Activated T-cell treated with anti-CD3 and anti-CD28 coated beads, Interleukin-2, amount 50 U/mL, for 1 hour (primary cell): ENCODE measurements at places on chromosomes 3 and 15.

GRCh38 chr3:78589778-78590177 is 1178.0 kb downstream of the ROBO1 start:
- DNase-seq: no peak

- no peak for DNase-seq
Measured at GRCh38 chr15:80317389-80318182, 65.6 kb upstream of the CTXND1 start.

DNA sequence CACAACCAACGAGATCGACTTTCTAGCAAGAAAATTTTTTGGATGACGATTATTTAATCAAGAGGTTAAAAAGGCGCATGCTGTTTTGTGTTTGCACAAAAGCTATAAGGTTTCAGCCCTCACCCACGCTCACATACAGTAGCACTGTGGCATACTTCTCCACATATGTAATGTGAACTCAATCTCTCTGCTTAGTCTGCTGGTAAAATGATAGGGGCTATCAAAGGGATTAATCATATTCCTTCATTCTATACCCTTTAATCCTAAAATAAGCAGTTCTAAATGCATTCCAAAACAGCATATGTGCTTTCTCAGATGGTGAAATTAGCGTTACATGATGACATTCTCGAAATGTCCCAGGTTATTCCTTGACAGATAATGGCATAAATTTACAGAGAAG is 196.9 kb upstream of the PRICKLE2 start:
- no peak for DNase-seq

- no peak for DNase-seq
Measured at GRCh38 chr3:136783708-136784191, 31.6 kb upstream of the STAG1 start.

GRCh38 chr15:38867556-38867955 is 302.9 kb upstream of the RASGRP1 start:
- no peak for DNase-seq

DNA sequence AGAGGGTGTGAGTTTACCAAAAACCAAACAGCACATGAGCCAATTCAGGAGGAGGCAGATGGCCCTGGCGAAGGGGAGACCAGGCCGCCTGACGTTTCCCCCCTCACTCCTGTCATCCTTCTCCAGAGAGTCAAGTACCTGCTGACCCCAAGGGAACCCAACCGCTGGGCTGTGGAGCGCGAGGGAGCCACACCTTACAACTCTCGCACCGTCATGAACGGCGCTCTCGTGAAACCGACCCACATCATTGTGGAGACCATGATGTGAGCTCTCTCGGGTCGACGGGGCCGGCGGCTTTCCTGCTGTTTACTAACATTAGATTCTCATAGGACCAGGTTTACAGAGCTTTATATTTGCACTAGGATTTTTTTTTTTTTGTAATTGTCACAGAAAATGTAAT is 55.4 kb downstream of the GRIP2 start:
- DNase-seq: no peak

- DNase-seq: no peak
Measured at GRCh38 chr3:62332835-62333244, 40.5 kb downstream of the FEZF2 start.

DNA sequence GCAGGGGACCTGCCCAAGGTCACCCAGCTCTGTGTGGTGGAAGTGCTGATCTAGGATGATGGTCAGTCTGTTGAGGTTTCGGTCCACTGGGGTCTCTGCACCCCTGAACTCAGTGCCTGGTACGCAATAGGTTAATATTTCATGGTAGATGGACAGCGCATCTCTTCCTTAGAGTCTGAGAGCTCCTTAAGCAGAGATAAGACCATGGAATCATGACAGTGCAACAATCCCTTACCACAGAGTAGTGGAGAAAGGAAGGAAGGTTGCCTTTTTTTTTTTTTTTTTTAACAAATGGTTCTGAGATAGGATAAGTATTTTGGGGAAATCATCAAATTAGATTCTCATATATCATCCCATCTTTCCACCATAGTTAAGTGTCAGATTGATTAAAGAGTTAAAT is 79.8 kb upstream of the SLC6A1 start:
- no peak for DNase-seq

- DNase-seq: peak; percentile 57
Measured at GRCh38 chr3:48400824-48401433, 28.9 kb downstream of the FBXW12 start.

DNA sequence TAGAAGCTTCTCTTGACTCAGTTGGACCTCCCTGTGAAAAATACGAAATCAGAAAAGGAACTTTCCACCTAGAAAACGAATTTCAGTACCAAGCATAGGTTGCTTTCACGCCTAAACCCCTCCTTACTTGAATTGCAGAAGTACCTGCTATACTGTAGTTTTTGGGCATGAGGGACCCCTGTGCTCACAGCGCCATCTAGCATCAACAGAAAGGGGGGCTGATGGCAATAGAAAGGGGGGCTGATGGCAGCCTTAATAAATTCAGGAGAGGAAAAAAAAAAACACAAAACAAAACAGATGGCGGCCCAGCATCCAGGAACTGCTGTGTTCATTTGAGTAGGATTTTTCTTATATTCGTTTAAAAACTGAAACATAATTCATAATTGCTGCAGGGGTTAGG is 96.7 kb downstream of the NPAP1 start:
- no peak for DNase-seq

DNA sequence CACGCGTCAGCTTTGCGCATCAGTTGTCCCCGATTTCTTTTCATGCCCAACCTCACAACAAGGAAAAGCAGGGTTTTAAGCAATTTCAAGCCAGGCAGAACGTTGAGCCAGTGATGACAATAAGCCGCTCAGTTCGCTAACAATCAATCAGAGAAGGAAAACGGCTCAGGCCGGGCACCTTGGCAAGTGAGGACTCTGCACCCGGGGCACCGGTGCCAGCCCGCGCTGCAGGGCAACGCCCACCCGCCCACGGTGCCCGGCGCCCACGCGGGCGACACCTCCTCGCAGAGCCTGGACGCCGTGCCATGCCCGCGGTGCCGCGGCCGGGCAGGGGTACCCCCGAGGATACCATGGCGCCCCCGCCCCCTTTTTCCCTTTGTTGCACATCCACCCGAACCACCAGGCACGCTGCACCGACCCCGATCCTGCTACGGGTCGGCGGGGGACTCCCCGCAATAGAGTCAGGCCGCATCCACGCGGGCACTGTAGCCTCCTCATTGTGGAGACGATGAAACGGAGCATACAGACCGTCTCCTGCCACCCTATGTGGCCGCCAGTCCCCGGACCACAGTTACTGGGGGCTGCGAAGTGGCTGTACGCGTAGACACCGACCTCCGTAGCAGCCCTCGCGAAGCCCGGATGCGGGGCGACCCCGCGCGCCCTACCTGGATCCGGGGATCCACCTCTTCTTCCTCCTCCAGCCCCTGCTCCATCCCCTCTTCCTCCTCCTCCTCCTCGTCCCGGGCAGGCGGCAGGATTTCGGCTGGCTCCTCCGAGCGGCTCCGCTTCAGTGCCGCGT is 581 bp downstream of the SH3BP5 start:
- peak; percentile 59 for DNase-seq

DNA sequence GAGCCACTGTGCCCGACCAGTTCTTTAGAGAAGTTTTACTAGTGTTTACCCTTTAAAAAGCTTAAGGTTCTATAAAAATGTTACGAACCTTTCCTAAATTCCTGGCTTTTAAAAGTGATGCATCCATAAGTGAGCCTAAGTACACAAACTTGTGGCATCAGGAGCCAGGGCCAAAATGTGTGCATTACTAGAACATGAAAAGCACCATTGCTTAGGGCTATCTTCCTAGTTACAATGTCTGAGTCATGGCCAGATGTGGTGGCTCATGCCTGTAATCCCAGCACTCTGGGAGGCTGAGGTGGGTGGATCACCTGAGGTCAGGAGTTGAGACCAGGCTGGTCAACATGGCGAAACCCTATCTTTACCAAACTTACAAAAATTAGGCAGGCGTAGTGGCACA is 39.9 kb downstream of the LEO1 start:
- no peak for DNase-seq

- DNase-seq: peak; percentile 77
Measured at GRCh38 chr15:60520825-60521368, 42.0 kb upstream of the ICE2 start.

GRCh38 chr3:99376926-99377325 is 261.5 kb upstream of the COL8A1 start:
- DNase-seq: no peak

- no peak for DNase-seq
Measured at GRCh38 chr15:35067496-35068347, 17.4 kb downstream of the NANOGP8 start.

- DNase-seq: no peak
Measured at GRCh38 chr3:24420224-24420623, 74.4 kb downstream of the THRB start.

GRCh38 chr3:65811086-65811761 is 227.5 kb downstream of the MAGI1 start:
- no peak for DNase-seq

- DNase-seq: no peak
Measured at GRCh38 chr3:88987776-88988175, 119.6 kb upstream of the EPHA3 start.

- DNase-seq: no peak
Measured at GRCh38 chr15:67135494-67135893, 70.1 kb downstream of the SMAD3 start.

DNA sequence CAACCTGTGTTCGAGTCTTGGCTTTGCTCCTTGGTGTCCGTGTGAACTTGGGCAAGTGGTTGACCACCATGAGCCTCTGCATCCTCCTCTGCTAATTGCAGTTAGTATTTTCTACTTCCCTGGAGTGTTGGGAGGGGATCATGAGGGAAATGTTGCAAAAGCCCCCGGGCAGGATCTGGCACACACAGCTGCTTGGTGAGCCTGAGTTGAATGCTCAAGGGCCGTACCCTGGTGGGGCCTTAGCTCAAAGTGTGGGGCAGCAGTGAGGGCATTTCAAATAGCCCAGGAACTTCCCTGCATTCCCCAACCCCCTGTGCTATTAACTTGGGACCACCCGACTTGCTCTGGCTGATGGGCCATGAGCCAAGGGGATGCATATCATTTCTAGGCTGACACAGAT is 94.9 kb upstream of the SLC6A11 start:
- DNase-seq: no peak

DNA sequence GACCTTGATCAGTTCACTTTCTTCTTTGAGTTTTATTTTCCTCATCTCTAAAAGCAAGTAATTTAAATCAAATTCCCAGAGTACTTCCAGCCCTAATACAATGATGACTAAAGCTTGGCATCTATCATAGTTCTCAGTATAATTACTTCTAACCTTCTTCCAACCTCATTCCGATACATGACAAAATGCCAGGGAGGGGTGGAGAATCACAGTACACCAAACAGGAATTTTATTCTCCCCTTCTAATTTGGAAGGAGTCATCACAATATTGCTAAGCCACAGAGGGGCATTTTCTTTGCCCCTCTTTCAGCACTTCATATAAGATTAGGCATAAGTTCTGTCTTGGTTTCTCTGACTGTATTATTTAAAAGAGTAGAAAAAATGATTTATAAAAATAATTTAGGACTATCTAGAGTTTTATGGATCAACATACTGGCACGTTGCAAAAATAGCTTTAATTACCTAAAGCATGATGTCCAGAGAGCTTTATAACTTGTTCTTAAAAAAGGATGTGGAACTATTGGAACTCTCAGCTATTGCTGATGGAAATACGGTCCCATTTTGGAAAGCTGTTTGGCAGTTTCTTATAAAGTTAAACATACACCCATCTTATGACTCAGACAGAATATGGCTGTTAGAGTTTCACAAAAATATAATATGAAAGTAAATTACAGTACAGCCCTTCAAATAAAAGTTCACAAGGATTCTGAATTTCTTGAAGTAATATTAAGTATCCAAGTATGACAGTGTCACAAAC is 86.9 kb upstream of the UBE2E2 start:
- no peak for DNase-seq

DNA sequence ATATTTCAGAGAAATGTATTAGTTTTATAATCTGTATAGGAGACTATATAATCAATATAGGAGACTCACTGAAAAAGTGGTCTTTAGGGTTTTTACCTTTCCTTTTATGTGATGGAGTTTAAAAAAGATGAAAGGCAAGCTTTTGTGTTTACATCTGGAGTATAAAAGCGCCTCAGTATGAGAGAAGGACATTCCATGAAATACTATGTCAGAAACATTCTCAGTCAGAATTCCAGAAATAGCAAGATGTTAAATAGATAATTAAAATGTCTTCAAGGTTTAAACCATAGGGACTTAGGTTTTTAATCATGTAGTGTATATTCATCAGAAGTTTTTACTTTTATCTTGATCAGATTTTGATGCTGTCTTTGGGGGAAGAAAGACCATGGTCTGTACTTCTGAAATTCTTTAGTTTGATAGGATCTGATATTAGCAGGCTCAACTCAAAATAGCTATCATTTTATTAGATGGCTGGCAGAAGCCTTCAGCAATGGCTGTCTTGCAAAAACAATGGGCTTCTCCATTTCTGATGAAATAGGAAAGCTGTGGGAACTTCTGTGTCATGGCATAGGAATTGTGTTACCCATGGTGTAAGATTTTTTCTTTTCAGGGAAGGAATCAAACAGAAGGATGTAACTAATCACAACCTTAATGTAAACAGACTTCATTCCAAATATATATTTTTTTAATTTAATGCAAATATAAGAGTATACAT is 209.6 kb upstream of the PLSCR5 start:
- DNase-seq: no peak

GRCh38 chr15:31953478-31953877 is 76.8 kb upstream of the CHRNA7 start:
- DNase-seq: no peak

DNA sequence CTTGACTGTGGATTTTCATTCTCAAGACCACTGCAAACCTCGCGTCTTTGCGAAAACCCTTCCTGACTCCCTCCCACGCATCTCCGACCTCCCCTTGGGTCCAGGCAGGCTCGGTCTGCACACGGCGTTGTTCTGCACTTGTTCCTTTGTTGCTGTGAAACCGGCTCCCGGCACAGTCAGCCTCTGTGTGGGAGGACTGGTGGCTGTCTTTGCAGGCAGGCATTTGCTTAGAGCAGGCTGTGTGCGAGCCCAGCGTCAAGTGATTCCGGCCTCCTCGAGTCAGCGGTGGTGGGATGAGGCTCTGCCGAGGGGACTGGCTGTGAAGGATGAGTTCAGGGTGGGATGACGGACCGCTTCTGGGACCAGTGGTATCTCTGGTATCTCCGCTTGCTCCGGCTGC is 102.6 kb upstream of the ROPN1 start:
- no peak for DNase-seq

DNA sequence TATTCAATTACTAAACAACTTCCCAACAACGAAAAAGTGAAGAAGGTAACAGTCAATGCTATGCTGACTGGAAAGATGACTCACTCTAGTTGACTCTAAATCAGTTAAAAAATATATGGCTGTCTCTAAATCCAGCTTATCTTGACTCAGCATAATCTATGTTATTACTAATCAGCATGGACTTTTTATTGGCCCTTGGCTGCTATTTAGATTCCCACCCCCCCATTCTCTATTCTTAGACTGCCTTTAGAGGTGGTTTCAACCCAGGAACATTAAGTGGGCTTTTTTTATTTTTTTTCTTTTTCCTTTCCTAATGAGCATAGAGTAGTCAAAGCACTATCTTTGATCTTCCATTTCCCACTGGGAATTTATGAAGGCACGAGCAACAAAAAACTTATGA is 1.9 kb downstream of the PCOLCE2 start:
- no peak for DNase-seq
